PC-3 (cell line): ENCODE measurements at places on chromosomes 7 and 10. TPM values are rescaled to one million over a fixed set of nuclear protein-coding genes. Genes with fewer than 3 reads are reported as not detected.

- peaks cover 4% of the 10 kb centered on the region; the same call in 1 of the 2 replicates for H3K36me3 ChIP-seq
- H3K4me3 ChIP-seq = peak overlapping the region; percentile 96
- H3K4me1 ChIP-seq = peaks cover 11% of the 10 kb centered on the region
- peak; percentile 11 for DNase-seq
- H3K27ac ChIP-seq = no peak overlapping the region
Observed at GRCh38 chr10:28677888-28678686, 766 bp downstream of the BAMBI start.

SFTPA1 gene
- not detected in 2 replicates for total RNA-seq

- H3K27me3 ChIP-seq = no peaks in the 10 kb centered on the region
- H3K27ac ChIP-seq = peak overlapping the region; percentile 26
- peak; percentile 40 for DNase-seq
- peaks cover 27% of the 10 kb centered on the region for H3K4me1 ChIP-seq
Observed at GRCh38 chr10:34491678-34492077, 323.4 kb downstream of the PARD3 start.

DNA sequence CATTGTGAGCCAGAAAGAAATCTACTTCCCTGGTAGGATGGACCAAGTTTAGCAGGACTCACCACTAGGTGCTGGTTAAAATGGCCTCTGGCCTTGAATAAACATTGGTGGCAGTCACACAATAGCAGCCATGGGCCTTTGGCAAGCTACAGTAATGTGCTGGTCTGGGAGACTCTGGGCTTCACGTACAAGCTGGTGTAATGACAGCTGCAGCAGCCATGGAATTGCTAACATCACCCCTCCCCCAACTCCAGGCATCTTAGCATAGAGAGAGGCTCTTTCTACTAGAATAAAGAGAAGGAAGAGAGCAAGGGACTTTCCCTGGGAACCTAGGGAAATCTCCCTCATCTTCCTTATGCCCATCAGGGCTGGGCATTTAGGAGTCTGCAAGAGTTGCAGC lies 205.1 kb upstream of the SEMA3A start:
- no peak overlapping the region for H3K27ac ChIP-seq
- no peaks in the 10 kb centered on the region for H3K36me3 ChIP-seq
- H3K27me3 ChIP-seq = no peaks in the 10 kb centered on the region
- H3K4me1 ChIP-seq = no peaks in the 10 kb centered on the region
- H3K4me3 ChIP-seq = no peak overlapping the region

AKR1C2 gene
- 0.66 TPM in 1 of 2 replicates, not detected in the other for total RNA-seq
